ENCODE measurements at places on chromosomes 1 and 21.
A peak's percentile ranks its signal among the peaks of the same experiment; 100 is the strongest.

DNA sequence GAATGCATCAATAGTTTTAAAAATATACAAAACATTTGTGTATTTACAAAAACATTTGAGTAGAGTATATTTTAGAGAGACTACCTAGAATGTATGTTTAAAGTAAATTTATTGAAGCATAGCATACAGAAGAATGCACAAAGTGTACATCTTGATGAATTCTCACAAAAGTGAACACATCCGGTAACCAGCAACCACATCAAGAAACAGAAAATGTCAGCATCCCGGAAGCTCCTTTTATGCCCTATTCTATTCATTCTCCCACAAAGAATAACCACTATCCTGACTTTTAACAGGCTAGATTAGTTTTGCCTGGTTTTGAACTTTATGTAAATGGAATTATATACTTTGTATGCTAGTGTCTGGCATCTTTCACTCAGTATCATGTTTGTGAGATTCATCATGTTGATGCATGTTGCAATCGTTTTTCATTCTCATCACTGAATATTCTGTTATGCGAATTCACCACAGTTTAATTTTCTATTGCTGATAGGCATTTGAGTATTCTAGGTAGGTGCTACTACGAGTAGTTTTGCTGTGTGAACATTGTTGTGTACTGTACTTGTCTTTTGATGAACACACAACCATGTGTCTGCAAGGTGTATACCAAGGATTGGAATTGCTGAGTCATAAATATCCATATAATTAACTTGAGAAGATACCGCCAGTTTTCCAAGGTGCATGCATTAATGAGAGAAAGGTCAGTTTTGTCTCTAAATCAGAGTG lies 75.4 kb downstream of the CACHD1 start:
- no peak for DNase-seq

- no peak for DNase-seq
Observed at GRCh38 chr1:7235871-7236517, 450.7 kb downstream of the CAMTA1 start.

GRCh38 chr1:31871703-31872102 lies 55.9 kb upstream of the SPOCD1 start:
- no peak for DNase-seq

DNA sequence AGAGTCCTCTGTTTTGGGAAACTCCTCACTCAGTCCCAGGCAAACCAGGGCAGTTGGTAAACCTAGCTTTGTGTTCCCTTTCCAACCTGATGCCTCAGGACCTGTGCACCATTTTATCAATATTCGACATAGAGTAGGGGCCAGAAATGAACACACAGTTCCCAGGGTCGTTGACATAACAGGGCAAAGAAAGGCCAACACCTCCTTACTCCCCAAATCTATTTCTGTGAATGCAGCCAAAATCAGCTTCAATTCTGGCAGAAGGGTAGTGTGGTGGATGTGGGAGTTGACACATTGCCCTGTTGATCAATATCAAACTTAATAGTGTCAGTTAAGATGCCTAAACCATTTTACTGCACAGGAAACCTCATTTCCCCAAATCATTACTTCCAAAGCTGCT lies 104.6 kb upstream of the SPATA6 start:
- DNase-seq, result no peak

DNA sequence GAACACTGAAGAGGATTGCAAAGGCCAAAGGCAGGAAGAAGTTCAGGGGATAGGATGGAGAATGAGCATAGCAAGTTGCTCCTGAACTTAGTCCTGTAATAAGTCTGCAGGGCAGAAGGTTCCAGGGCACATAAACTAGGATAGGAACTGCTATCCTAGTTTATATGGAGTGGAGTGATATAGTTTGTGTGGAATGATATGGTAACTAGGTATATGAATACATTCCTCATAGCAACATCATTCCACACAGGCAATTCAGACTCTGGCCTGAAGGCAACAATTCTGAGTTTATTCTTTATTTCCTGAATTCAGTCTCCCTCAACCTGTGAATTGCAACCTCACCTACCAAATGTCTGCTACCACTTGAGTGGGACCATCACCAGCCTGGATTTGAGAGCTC lies 154.9 kb upstream of the GREM2 start:
- no peak for DNase-seq

GRCh38 chr1:109687641-109688499 lies at the start of gene GSTM1:
TSS of gene GSTM1 (plus strand) at chr1:109687817. CDS start at chr1:109687874, 57 bp downstream.
- no peak for DNase-seq

DNA sequence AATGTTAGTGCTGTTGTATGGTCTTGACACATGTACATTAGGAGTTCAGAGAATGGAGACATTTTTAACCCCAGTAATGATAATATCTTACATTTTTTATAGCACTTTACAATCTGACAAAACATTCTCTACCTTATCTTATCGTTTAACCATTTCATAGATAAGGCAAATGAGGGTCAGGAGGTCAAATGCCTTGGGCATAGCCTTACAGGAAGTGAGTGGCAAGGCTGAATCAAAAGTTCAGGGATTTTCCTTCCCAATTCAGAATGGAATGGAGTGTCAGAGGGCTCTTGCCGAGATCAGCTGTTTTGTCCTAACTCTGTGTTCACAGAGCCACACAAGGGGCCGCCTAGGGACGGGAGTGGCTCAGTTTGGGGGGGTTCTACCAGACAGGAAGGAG lies 57.6 kb upstream of the AK4 start:
- DNase-seq, result no peak

GRCh38 chr1:18481190-18481920 lies 625 bp downstream of the KLHDC7A start:
- peak; percentile 31 for DNase-seq

GRCh38 chr1:82494117-82494516 lies 693.4 kb downstream of the ADGRL2 start:
- no peak for DNase-seq

- DNase-seq, result no peak
Observed at GRCh38 chr1:151830055-151830454, 1.5 kb downstream of the RORC start.

DNA sequence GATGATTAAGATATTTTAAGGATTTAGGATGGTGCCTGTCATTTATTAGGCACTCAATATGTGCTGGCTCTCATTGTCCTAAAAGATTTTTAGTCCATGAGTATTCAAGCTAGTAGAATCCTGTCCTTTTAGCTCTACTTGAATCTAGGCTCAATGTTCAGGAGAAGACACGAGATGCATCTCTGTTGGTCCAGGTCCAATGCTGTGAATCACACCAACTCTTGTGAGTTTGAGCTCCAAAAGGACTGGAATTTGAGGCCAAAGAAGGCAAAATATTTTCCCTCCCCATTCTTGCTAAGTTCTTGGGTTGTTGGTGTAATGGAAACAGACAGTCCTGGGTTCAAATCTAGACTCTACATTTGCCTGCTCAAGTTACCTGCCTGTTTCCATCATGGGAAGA lies 1.4 kb upstream of the PODN start:
- DNase-seq, result no peak

- no peak for DNase-seq
Observed at GRCh38 chr1:213724640-213725536, 262.9 kb upstream of the PROX1 start.

DNA sequence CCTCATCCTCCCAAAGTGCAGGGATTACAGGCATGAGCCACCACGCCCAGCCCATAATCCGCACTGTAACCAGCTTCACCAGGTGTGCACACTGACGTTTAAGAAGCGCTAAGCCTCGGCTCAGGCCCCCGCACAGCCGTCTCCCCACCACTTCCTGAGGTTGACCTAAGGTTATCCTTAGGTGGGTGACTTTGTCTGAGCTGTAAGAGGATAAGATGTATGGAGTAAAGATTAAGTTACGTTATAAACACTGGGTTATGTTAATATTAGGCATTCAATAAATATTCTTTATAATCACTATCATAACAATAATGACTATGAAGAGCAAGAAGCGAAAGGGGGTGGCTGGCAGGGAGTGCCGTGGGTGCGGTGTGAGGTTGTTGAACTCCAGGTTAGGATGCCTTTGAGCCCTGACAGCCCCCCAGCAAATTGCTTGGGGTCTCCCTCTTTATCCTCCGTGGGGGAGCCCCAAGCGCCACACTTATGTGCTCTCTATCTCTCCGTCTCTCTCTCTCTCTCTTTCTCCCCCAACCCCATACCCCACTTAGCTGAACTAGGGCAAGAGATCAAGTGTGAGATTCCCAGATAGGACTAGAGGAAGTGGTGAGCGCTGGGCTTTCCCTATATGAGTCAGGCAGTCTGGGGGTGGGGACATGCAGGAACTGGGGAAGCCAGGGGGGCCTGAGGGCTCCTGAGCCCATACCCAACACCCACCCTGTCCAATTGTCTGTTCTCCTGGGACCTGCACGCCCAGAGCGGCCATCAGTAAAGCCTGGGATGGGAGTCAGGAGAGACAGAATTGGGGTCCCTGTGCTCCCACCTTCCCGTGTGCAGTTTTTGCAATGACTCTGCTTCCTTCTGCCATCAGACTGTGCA lies 7.6 kb downstream of the EFHD2 start:
- no peak for DNase-seq

DNA sequence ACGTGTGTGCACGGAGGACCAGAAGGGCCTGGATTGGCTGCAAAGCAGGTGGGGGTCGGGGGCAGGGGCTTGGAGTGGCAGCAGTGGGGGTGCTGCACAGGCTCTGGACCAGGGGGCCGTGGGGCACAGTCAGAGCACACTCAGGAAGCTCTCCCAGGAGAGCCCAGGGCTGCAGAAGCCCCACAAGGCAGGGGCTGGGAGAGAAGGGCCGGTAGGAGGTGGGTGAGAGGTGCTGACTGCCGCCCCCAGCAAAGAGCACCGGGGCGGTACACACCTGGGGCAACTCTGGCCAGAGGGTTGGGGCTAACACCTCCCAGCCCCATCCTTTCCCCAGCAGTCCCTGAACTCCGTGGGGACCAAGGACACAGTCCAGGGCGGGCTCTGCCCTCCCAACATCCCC lies 13.9 kb downstream of the CHD5 start:
- no peak for DNase-seq

DNA sequence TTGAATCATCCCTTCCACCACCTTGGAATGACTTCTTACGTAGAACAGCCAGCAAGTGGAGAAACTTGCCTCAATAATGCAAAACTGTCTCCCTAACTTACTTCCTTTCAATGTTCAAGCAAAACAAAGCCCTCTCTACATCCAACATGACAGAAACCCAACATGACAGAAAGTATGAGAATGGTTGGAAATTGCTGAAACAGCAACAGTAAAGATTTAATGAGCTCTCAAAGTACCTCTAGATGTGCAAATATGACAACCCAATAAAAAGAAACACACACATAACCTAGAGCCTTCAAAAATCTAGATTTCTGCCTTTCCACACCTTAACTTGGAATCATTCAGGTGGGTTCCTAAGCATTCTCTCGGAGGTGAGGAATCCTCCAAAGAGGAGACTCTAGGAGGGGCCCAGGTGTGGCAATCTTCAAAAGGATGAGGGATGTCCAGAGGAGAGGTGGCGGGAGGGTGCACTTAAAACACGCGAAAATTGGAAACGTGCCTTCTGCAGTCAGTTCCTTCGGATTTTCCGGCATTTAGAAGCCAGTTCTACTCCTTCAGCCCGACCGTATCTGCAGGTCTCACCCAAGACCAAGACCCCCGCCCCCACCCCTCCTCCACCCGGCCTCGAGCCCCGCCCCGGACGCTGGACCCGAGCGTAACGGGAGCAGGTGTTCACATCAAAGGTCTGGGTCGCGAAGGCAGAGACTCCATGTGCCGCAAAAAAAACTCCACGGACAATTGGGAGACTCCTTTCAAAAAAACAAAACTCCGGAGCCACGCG lies 996 bp upstream of the MGST3 start:
- no peak for DNase-seq

- DNase-seq, result no peak
Observed at GRCh38 chr1:86567341-86567740, 20.5 kb downstream of the CLCA4 start.

GRCh38 chr1:204463125-204464060 lies 31.2 kb downstream of the PIK3C2B start:
- no peak for DNase-seq

GRCh38 chr1:165949335-165950130 lies 122.1 kb downstream of the UCK2 start:
- no peak for DNase-seq

GRCh38 chr21:20997636-20998455 lies at the start of gene NCAM2:
TSS of gene NCAM2 (plus strand) at chr21:20998409.
- DNase-seq, result peak; percentile 37

DNA sequence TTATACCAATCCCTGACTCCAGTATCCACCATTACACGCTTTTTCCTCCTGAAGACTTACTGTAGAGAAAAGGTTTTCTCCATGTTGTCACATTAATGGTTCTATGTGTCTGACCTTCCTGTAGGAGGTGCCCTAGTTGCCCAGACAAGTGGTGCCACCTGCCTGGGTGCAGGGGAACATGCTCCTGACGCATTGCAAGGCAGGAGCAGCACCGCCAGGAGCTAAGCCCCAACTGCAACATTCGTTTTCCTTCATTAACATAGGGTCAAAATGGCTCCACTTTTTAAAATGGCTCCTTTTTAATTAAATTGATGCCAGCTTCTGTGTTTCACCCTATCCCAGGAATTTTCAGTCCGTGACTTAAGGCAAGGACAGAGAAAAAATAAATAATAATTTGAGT lies 220.1 kb upstream of the SAMSN1 start:
- no peak for DNase-seq

GRCh38 chr1:64925594-64925993 lies 40.8 kb downstream of the JAK1 start:
- DNase-seq, result no peak

DNA sequence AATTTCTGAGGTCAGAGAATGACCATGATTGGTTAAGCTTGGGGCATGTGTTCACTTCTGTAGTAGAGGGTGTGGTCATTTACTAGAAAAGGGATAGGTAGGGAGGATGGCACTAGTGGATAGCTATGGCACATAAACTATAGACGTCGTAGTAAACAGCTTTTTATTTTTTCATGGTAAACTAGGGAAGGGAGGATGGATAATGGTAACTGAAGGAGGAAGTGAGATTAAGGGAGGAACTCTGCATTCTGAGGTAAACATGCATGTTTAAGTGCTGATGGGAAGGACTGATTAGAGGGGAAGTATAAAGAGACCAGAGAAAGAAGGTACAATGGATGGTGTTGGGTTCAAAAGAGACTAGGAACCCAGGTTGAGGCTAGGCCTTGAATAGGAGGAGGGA lies 26.9 kb downstream of the PTGS2 start:
- no peak for DNase-seq

GRCh38 chr1:153628638-153629342 lies 556 bp downstream of the S100A1 start:
- DNase-seq, result no peak

DNA sequence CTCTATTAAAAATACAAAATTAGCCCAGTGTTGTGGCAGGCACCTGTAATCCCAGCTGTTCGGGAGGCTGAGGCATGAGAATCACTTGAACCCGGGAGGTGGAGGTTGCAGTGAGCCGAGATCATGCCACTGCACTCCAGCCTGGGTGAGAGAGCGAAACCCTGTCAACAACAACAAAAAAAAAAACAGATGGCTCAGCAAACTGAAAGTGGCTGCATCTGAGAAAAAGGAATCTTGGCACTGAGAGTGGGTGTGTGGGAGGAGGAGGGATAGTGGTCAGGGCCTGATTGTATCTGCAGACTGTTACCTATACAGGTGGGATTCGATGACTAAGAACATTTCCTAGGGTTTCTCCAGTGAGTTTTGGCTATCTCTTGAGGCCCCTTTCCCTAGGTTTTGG lies 122.2 kb upstream of the BARHL2 start:
- no peak for DNase-seq
